ENCODE measurements at places on chromosomes 7 and 10.

DNA sequence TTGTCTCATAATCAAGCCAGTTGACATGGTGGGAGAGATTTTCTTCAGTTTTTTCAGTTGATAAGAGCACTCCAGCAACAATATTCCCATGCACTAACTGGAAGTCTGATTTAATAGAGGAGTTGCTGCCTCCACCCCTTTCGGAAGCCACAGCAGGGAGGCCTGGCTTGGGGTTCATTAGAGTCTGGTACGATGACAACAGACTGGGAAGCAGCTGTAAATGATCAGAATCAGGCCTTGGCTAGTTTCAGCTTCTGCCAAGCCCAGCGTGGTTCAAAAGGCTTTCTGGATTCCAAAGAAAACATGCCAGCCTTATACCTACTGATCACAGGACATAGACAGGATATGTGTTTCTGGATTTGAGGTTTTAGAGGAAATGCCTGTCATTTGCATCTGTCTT is 274.0 kb downstream of the CSTF2T start:
- no peak for DNase-seq

- no peak for DNase-seq
Observed at GRCh38 chr10:109386101-109386500, 537.2 kb downstream of the XPNPEP1 start.

GRCh38 chr7:4200546-4201094 is 481.5 kb upstream of the FOXK1 start:
- DNase-seq: no peak

DNA sequence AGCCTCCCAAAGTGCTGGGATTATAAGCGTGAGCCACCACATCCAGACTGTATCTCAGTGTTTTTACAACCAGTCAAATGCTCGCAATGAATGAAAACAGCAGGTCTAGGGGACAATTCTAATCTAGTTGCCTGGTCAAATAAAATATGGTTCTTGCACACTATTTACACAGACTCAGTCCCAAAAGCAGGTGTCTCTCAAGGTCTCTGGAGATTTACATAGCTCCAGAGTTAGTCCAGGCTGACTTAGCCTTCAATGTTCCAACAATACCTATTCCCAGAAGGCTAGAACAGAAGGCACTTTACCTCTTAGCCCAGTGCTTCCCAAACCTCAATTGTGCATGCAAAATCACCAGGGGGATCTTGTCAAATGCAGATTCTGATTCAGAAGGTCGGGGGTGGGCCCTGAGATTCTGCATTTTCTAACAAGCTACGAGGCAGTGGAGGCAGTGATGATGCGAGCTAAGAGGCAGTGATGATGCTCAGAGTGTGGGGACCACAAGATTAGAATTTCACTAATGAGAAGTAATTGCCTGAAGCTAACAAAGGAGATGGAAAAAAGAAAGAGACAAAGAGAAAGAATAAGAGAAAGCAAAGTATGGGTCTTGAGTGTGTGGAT is 6.4 kb downstream of the KIAA1549 start:
- DNase-seq: no peak

DNA sequence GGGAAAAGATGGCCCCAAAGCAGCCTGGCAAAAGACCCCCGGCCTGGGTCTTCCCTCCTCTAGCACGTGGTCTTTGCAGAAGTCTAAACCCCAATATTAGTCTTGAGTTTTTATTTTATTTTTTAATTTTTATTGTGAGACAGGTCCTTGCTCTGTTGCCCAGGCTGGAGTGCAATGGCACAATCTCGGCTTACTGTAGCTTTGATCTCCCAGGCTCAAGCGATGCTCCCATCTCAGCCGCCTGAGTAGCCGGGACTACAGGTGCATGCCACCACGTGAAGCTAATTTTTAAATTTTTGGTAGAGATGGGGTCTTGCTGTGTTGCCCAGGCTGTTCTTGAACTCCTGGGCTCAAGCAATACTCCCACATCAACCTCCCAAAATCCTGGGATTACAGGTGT is 40.3 kb upstream of the MXI1 start:
- no peak for DNase-seq

DNA sequence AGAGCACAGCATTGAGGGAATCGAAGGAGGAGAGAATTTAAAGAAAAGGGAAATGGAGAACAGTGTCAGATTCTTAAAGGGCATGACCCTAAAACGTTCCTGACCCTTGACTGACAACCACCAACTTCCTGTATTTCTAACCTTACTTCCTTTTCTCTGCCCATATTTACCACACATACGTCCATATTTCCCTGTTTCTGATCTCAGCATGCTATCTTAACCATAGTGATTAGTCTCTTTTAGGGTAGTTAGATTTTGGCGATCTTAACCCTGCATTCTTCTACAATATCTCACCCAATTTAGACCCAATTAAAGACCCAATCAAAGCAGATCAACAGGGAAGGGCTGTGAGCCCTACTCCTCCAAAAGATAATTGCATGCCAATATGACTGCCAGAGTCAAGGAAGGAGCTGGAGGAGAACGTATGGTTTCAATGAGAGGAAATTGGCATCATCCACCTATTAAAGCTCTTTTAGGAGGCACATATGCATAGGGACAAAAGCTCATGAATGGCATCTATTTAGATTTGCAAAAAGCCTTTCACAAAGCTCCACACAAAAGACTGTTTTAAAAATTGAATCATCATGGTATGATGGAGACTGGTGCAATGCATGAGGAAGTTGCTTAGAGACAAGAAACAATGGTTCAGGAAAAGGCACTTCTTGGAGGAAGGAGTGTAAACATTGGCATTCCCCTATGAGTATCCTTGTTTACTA is 49.0 kb upstream of the ARHGAP12 start:
- DNase-seq: no peak

Measured in activated T-cell treated with anti-CD3 and anti-CD28 coated beads for 1 hour (primary cell).